ENCODE measurements at places on chromosomes 4 and X.

DNA sequence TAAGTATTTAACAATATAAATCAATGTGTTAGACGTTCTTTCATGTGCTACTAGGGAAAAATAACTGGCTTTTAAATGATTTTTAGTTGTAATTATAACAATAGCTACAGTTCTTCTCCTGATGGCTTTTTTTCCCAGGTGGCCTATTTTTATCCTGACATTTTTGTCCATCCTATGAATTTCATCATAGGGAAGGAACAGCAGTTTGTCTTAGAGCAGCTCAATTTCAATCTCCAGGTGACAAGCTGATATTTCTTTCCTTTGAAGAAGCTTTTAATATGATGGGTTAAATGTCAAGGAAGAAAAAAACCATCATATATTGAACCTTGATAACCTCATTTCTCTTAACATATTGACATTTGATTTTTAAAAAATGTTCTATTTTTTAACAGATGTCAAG, 163.0 kb upstream of the AGA start:
- DNase-seq = no peak

GRCh38 chr4:109406337-109406931, 27.2 kb upstream of the SEC24B start:
- DNase-seq = peak; percentile 72

DNA sequence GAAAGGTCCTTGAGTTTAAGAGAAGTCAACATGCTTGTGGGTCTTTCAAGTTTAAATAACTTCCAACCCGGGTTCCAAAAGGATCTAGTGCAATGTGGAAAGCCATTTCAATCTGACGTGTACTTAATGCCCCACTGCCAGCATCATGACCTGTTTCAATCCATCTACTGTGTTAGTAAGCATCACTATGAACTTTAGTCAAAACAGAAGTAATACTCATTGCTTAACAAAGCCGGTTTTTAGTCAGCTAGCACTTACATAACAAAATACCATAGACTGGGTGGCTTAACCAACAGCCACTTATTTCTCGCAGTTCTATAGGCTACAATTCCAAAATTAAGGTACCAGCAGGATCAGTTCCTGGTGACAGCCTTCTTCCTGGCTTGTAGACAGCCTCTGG, 677.5 kb downstream of the DMD start:
- no peak for DNase-seq

GRCh38 chr4:177778623-177779022, 336.4 kb upstream of the AGA start:
- DNase-seq = no peak

DNA sequence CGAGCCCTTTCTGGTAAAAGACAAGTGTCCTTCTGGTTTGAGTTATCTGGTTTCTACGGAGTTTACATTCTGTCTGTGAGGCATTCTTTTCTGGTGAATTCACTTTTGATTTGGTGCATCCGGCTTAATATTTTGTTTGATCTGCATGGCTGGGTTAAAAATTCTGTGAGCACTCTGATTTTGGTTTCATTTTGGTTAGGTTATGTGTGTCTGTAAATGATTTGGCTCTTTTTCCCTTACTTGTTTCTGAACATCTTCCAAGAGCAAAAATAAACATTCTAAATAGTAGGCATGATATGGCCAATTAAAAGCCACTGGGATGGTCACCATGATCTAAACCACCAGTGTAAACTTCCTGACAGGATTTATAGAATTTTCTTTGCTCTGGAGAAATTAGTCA, 85.7 kb upstream of the PTPN13 start:
- DNase-seq = peak; percentile 88

DNA sequence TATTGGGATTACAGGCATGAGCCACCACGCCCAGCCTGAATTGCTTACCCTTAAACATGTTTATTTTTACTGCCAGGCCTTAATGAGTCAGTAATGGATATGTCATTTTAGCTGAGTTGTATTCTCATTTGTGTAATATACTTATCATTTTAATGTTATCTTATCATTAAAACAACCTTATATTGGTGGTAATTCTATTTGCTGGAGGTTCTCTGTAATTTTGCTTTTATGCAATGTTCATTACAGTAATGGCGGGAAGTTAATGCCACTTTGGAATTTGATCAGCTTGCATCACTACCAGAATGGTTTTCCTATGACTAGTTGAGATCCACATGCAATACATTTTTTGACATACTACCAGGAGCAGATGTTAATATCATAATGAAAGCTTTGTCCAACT, 6.3 kb upstream of the PGAM4 start:
- no peak for DNase-seq

- no peak for DNase-seq
Measured at GRCh38 chr4:118927974-118928373, 39.3 kb downstream of the SYNPO2 start.

GRCh38 chrX:94633237-94633636, 959.2 kb downstream of the FAM133A start:
- no peak for DNase-seq

- DNase-seq = peak; percentile 59
Measured at GRCh38 chr4:111961809-111962208, 183.4 kb upstream of the FAM241A start.

GRCh38 chr4:148514581-148514980, 72.4 kb upstream of the NR3C2 start:
- no peak for DNase-seq

- no peak for DNase-seq
Measured at GRCh38 chrX:31316340-31316991, 244.6 kb upstream of the FTHL17 start.

DNA sequence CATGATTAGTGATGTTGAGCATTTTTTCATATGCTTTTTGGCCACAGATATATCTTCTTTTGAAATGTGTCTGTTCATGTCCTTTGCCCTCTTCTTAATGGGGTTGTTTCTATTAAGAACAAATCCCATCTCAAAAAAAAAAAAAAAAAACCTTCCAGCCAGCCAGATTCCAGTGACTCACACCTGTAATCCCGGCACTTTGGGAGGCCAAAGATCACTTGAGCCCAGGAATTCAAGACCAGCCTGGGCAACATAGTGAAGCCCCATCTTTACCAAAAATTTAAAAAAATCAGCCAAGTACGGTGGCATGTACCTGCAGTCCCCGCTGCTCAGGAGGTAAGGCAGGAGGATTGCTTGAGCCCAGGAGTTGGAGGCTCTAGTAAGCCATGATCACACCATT, 5.1 kb downstream of the RAB33B start:
- peak; percentile 20 for DNase-seq

DNA sequence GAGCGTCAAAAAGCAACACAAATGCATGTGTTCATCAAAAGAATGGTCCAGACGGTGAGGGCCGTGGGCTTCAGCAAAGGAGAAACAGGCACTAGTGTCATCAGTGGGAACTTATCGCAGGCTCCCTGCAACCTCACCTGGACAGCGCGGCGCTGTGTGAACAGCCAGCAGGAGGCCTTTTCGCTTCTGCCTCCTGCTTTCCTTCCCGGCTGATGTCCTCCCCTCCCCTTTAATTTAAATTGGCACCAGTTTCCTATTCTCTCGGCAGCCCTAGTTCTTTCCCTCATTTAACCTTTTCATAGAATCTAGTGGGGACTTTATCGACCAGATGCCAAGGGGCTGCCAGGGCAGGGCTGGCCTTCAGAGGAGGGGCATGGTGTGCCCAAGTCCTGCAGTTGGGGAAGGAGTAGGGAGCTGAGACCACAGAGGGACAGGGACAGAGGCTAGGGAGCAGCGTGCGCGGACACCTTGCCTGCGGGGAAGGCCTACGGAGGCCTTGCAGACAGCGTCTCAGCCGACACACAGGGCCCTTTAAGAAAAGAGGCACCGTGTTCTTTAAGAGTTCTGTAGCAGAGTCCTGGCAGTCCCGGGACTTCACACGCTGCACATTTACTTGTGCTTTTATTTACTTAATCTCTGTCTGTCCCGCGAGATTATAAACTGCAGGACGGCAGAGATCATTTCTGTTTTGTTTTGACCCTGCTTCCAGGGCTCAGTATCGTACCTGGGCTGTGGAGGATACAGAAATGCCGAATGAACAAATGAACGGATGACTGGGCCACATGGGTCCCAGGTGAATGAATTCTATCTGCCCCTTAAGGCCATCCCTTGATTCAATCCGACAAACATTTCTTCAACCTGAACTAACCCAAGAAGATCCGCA, 8.4 kb upstream of the SORBS2 start:
- no peak for DNase-seq

GRCh38 chrX:148956352-148956751, 455.9 kb downstream of the AFF2 start:
- no peak for DNase-seq

- peak; percentile 49 for DNase-seq
Measured at GRCh38 chrX:10902001-10902400, 209.1 kb upstream of the HCCS start.

DNA sequence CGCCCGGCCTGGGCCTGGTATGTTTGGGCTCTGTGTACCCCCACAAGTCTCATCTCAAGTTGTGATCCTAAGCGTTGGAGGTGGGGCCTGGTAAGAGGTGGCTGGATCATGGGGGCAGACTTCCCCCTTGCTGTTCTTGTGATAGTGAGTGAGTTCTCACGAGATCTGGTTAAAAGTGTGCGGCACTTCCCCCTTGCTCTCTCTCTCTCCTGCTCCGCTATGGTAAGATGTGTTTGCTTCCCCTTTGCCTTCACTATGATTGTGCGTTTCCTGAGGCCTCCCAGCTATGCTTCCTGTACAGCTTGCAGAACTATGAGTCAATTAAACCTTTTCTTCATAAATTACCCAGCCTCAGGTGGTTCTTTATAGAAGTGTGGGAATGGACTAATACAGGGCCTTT, 53.0 kb downstream of the CHST7 start:
- no peak for DNase-seq

DNA sequence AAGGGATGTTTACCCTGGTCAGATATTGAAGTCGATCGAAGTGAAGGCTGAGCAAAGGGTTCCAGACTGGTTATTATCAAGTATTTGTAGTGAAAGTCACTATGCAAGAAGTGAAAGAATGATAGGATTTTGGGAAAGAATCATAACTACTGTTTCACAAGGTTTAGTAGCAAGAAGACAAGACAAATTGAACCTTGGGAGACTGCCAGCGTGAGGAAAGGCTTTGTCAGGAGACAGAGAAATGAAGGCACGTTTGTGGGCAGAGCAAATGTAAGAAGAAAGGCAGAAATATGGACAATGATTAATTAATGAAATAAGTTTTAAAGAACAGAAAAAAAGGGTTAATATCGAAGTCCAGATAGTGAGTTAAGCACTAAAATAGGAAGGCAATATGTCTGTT, 456.8 kb downstream of the TRIML1 start:
- DNase-seq = peak; percentile 73

- no peak for DNase-seq
Measured at GRCh38 chrX:17376431-17377077, 1.6 kb downstream of the NHS start.

DNA sequence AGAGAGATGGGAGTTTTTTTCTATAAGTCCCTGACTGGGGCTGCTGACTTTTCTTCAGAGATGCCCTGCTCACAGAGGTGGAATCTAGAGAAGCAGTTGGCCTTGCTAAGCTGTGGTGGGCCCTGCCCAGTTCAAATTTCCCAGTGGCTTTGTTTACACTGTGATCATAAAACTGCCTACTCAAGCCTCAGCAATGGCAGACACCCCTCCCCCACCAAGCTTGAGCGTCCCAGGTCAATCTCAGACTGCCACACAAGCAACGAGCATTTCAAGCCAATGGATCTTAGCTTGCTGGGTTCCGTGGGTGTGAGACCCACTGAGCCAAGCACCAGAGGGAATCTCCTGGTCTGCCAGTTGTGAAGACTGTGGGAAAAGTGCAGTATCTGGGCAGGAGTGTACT, 199.8 kb upstream of the WDFY3 start:
- no peak for DNase-seq

DNA sequence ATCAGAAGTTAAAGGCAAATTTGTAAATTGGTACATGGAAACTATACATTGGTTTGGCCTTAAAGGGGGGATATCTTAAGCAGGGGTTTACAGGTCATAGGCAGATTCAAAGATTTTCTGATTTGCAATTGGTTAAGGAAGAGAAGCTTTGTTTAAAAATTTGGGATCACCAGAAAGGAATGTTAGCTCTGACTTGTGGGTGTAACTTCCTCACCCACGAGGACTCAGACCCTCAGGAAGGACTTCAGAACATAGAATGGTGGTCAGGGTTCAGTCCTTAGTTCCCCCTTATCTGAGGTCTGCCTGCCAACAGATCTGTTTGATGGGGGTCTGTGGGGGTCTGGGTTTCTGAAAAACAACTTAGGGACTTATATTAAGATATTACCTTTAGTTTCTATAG, 427.4 kb upstream of the DIPK2B start:
- DNase-seq = peak; percentile 33

GRCh38 chr4:127624173-127624572, 8.6 kb upstream of the INTU start:
- DNase-seq = no peak

GRCh38 chr4:39441593-39441992, 17.1 kb downstream of the RPL9 start:
- DNase-seq = no peak

DNA sequence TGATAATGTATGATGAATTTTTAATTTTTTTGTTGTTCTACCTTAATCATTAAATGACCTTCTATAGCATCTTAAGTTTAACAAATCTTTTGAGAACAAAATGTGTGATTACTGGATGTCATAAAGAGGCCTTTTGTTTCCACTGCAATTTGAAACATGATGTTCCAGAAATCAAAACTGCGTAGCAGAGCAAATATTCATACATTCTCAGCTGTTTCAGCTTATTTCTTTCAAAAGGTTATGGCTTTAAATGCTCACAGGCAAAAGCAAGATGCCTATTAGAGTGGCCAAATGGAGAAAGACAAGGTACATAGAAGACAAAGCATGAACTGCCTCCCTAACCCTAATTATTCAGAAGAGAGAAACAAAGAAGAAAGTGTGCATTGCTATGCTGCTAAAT, 233.0 kb upstream of the SLC7A11 start:
- DNase-seq = no peak

- peak; percentile 14 for DNase-seq
Measured at GRCh38 chr4:42555828-42556227, 101.1 kb downstream of the ATP8A1 start.

DNA sequence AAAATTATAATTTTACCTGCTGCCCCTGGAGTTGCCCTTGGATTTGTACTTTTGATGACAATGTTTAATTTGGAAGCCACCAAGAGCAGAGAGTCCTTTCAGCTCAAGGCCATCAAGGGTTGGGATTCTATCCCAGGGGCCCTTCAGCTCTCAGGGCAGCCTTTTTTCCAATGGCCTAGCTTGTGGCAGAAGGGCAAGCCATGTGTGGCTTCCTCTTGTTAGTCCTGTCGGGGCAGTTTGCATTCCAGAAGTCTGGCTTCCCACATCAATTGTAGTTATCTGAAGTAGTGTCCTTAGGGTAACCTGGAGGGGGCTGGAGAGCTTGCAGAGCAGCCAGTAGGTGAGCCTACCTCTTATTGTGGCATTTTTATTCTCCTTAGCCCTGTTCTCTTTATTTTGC, 569.4 kb downstream of the TRAM1L1 start:
- no peak for DNase-seq

All from fibroblast of upper back skin (primary cell).